ENCODE measurements at places on chromosomes 3 and 15.

DNA sequence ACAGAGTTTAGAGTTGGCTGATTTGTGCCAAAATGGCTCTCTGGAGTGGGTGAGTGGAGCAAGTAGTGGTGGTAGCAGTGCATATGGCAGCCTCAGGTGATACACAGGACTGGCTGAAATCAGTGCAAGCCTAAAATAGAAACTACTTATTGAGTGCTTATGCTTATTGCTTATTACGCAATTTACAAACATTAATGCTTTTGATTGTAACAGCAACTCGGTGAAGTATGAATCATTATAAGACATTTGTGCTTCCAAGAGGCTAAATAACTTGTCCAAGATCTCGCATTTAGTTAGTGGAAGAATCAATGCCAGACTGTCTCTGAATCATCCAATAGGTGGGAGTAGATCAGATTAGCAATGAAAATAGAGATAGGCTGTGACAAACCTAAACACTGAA lies 353.8 kb downstream of the NAALADL2 start:
- no peak for DNase-seq

DNA sequence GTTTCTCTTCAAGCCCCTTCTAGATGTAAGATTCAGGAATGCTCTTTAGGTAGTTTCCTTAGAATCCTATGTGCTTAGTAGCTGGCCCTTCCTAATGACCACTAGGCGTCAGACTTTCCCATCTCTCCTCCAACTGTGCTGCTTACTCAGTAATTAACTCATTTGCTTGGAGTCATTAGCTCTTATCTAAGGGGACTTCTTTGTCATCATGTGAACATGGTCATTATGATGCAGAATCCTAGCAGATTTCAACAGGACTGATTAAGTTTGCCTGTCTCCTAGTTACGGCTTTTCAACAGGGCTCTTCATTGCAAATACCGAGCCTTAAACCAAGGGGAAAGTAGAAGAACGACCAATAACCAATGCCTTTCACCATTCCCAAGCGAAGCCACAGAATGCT lies 46.4 kb downstream of the GJD2 start:
- peak; percentile 88 for DNase-seq

DNA sequence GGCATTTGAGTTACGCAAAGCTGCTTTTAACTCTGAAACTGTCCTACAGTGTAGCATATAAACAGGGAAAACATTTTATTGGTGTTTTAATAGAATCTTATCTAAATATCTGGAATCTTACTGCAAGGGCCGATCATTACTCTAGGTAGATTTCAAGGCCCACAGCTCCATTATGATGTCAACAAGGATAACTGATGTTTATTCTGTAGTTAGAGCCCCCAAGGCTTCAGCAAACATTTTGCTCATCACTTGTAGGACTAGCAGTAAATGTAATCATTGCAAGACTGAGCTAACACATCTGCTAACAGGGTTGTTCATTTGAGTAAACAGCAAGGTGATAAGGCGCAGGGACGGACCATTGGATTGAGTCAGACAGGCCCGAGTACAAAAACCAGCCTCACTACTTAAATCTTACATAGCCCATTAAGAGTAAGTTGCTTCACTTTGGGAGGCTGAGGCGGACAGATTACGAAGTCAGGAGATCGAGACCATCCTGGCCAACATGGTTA lies 332.5 kb upstream of the TPRG1 start:
- no peak for DNase-seq

GRCh38 chr15:50543556-50543955 lies 2.9 kb downstream of the USP50 start:
- DNase-seq = no peak

DNA sequence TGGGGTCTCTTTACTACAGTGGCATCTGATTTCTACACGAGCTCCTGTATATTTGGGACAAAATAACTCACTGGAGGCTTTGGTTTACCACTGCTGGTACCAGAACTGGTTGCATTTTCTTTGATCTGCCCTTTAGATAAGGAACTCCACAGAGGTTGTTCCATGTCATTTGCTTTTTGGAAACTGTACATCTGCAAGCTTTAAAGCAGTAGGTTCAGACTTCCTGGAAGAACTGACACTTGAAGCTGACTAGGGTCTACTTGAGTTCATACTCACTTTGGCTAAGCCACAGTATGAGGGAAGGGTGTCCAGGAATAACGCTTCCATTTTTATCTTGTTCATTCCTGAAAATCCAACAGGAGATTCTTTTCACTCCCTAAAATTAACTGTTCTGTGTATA lies 86.4 kb downstream of the WWTR1 start:
- no peak for DNase-seq

GRCh38 chr3:99084156-99084555 lies 182.7 kb upstream of the DCBLD2 start:
- DNase-seq = no peak

DNA sequence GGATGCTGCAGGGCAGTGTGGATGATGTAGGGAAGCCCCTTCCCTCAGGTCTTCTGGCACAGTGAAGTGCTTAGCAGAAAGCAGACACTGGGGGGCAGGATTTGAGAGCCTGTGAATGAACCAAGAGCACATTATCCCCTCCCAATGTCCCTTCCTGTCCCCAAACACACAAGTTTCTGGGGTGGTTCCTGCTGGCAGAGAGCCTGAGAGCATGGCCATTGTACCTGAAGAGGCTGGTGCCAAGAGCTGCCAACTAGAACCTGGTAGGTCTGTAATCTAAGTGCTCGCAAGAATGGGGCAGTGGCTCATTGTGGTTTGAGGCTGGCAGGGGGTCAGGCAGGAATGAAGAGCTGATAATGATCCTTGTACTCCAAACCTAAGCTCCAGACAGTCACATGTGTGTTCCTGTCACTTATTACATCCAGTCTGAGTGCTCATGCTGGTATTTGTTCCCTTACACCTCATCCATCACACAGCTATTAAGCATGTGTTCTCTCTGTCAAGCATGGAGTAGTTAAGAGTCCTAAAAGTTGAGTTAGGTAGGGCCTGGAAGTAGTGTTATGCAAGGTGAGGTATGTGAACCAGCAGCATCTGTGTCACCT lies 6.7 kb upstream of the CCR1 start:
- DNase-seq = no peak

DNA sequence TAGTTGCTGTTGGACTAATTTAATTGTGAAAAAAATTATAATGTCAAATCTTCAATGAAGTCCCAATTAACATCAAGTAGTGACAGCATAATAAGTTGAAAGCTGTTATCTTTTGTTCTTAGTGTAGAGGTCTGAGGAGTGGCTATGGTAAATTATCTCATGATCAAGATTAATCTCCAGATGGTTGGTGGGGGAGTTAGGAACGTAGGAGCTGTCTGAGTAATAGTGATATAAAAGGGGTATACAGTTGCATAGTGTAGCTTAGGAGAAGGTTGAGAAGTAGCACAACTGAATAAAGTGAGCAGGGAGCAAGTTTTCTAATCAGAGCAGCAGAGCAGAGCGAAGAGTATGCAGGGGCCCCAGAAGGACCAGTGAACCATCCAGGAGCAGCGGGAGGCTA lies 19.5 kb downstream of the TMOD2 start:
- DNase-seq = no peak

- no peak for DNase-seq
Measured at GRCh38 chr3:112602217-112602838, 38.6 kb downstream of the CCDC80 start.

DNA sequence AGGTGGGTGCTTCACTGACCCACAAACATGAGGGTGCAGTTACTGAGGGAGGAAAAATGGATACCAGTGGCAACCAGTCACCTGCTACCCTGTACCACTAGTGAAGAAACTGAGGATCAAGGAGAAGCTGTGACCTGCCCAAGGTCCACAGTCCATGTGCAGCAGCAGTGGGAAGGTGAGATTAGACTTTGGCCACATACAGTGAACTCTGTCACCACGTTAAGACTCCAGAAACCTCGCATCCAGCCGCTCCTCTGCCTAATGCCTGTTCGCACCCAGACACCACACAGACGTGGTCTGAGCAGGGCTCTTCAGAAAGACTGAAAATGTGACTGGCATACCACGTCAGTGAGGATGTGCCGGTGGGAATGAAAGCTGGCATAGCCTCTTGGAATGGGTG lies 20.0 kb downstream of the TPRA1 start:
- no peak for DNase-seq

DNA sequence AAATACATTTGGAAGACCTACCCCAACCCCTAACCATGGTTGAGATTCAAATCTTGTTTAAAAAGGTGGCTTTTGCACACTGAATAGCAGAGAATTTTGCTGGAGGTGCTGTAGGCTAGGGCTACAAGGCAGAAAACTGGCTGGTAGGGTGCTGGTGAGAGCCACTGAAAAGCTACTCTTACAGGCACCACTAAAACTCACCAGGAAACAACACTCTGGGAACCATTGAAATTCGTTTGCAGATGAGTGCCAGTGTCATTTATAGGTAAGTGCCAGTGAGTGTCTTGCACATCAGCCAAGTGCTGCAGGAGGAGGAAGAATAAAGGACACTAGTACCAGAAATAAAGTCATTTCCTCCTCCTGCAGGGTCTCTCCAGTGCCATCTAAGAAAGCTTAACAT lies 610.2 kb downstream of the ZNF385D start:
- no peak for DNase-seq

DNA sequence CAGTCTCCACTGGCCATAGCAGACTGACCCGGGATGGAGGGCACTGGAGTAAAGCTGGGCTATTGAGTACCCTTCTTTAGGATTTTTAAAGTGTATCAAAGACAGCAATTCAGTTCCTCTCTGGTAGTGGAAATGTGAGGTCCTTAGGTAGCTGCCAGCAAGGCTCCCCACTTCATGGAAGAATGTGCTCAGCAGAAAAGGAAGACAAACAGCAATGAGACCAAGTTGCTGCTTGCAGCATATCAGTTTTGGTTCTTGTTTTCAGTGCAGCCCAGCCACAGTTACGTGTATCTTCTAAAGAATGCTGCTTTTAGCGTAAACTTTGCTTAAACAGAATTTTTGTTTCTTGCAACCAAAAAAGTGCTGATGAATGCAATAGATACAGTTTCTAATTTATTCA lies 374.0 kb upstream of the CBLB start:
- DNase-seq = peak; percentile 53

- no peak for DNase-seq
Measured at GRCh38 chr3:77370413-77370812, 330.5 kb downstream of the ROBO2 start.

GRCh38 chr3:75768303-75769017 lies 16.9 kb downstream of the ZNF717 start:
- DNase-seq = no peak

DNA sequence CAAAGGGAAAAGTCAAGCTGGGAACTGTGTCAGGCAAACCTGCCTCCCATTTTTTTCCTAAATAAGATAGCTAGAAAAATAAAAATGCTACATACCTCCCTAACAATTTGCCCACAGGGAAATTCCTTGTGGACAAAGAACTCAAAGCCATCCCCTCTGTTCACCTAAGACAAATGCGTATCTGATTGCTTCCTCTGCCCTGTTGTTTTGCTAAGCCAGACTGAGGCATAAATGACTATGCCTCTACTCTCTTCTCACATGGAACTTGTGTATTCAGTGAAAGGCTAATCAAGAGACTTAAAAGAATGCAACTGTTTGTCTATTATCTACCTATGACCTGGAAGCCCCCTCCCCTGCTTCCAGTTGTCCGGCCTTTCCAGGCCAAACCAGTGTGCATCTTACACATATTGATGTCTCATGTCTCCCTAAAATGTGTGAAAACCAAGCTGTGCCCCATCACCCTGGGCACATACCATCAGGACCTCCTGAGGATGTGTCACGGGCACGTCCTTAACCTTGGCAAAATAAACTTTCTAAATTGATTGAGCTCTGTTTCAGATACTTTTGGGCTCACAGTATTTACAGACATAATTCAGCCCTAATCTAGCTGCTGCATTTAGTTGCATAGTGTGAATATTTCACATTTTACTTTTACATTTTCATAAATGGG lies 15.8 kb downstream of the CHD2 start:
- no peak for DNase-seq

GRCh38 chr3:143375698-143376097 lies 256.1 kb downstream of the CHST2 start:
- DNase-seq = no peak

GRCh38 chr15:31556494-31557150 lies 230.0 kb downstream of the KLF13 start:
- no peak for DNase-seq
